ENCODE measurements at places on chromosomes 3 and 15.

- DNase-seq, result no peak
These were observed 38.9 kb downstream of the ABHD2 start for GRCh38 chr15:89127054-89127702.

DNA sequence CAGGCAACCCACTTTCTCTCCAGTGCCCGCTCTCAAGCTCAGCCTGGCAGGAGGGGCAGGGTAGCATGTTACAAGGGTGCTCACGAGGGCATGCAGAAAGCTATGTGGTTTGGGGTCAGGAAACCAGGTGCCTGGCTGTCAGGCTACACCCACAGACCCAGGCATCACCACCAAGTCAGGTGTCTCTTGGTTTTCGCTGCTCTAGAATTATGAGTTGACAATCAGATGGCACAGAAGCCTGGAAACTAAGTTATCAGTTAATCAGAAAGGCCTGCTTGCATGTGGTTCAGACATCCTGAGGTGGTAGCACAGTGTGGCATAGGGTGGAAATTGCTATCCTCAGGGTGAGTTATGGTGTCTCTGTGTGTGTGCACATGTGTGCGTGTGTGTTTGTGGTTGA lies 16.2 kb upstream of the CCR9 start:
- peak; percentile 41 for DNase-seq

DNA sequence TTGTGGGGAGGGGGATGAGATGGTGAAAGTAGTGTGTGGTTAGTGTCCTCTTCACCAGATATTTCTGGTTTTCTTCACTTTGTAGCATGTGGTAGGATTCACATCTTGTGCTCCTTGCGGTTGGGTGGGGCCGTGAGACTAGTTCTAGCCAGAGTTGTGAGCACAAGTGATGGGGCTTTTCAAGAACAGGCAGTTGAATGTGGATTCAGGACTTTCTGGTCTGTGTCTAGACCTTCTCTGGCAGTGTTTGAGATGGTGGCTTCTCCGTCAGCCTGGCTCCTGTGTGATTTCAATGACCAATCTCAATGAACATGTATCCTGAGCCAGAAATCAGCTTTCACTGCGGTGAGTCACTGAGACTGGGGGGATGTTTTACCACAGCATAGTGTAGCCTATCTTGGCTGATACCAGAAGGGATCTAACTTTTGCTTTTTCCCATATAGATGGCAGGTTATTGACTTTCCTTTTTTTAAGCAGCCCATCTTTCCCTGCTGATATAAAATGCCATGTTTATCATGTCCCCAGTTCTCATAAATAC lies 82.6 kb downstream of the RPLP1 start:
- no peak for DNase-seq

DNA sequence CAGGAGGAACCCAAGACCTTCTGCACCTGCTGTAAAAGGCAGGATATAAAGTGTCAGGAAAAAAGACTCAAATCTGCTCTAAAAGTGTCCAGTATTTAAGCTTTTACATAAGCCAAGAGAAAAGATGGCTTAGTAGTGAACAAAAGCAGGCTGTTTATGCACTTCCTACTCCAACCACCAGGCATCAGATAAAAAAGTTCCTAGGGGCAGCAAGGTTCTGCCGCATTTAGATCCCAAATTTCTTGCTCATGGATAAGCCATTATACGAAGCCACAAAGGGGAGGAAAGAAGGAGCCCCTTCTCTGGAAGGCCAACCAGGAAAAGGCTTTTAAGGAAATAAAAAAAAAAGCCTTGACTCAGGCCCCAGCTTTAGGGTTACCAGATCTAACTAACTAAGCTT lies 10.6 kb upstream of the SLC9C1 start:
- no peak for DNase-seq

DNA sequence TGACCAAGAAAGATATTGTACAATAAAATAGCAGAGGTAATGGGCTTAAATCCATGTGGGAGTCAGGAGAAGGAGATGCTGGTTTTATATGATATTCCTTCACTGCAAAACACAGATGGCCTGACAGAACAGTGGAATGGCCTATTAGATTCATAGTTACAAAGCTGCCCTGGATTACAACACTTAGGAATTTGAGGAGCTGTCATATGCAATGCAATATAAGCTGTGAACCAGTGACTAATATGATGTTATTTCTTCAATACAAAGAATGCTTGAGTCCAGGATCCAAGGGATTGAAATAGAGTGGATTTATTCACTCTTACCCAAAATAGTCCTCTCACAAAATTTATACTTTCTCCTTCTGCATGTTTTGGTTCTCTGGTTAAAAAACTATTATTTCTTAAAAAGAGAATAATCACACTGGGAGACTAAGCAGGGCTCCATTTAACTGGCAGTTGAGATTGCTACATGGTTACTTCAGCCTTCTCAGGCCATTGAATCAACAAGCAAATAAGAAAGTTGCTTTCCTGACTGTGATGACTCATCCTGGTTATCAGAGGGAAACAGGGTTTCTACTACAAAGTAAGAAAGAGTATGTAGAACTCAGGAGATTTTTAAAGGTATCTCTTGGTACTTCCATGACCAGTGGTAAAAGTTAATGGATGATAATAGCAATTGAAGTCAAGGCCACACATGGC lies 79.8 kb upstream of the ZPLD1 start:
- DNase-seq, result no peak

- DNase-seq, result no peak
These were observed 746.0 kb downstream of the VGLL3 start for GRCh38 chr3:86244905-86245304.

GRCh38 chr3:119635719-119636118 lies 24.7 kb downstream of the POPDC2 start:
- no peak for DNase-seq

GRCh38 chr3:170572665-170573253 lies 13.1 kb downstream of the SLC7A14 start:
- DNase-seq, result no peak

- no peak for DNase-seq
These were observed 53.7 kb downstream of the CHSY1 start for GRCh38 chr15:101198031-101198575.

DNA sequence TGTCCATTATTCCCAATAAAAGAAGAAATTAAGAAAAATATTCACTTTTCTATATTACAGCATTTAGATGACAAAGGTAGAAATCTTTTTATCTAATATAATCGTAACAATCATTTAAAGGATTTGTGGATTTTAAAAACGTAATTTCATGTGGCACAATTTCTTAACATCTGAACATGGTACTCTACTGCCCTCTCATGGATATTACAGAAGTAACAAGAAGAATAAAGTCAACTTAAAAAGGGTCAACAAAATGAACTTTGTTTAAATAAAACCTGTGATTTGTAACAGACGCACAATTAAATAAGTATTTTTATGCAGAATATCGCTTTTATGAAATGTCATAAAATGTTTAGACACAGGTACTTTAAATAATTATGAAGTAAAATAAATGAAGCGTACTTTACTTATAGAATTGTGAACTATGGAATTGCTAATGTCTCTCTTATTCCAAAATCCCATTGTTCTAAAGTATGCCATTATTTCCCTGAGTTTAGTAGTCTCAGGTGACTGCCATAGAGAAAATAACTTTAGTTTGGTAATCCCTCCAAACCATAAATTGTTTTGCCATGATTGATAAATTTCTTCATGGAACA lies 366.8 kb upstream of the ZNF385D start:
- DNase-seq, result no peak

DNA sequence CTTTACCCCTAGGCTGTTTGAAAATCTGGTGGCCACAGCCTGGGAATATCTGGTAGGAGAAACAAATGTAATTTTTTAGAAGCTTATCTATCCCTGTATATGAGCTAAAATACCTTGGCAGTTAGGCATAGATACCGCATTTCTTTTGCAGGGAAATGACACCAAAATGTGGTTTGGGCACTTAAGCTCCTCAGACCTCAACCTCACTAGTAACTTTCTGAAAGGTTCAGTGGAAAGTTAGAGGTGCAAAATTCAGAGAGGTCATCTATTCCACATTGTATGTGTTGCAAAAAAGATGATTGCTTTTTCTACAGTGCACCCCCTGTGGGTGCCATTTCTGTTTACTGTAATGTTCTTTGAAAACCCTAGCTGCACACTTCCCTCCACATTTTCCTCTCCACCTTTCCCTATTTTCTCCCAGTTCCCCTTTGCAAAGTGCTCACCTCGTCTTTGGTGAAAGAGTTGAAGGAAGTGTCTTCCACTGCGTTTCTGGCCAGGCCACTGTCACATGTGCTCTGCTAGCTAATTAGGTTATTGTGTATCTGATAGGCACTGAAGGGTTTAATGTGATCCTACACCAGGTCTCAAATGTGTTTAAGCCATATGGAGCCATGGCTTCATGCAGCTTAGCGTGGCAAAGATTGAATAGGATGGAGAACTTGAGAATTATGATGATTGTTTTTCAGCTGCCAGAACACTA lies 1.3 kb downstream of the SACM1L start:
- DNase-seq, result no peak

DNA sequence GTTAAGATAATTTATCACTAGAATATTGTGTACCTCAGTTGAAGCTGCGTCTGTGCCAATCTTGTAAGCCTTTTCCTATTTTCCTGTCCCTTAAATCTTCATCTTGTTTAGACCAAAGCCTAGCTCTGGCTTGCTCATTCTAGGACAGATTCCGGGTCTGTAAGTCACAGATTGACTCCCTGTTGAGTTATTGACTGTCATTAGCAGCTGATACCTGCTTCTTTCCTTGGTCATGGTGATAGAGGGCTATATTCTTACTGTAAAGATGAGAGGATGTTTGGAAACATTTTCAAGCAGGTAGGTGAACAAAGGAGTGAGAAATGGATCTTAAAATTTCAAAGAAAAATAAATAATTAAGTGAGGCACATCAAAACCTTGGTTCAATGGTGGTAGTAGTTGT lies 200.2 kb downstream of the KCNH8 start:
- DNase-seq, result no peak

DNA sequence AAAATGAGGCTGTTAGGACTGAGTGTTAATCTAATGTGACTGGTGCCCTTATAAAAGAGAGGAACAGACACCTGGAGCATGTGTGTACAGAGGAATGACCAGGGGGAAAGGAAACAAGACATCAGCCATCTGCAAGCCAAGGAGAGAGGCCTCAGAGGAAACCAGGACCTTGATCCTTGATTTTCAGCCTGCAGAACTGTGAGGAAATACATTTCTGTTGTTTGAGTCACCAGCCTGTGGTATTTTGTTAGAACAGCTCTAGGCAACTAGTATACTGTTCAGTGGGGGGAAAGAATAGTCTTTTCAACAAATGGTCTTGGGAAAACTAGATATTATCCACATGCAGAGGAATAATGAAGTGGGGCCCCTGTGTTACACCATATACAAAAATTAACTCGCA lies 80.6 kb downstream of the CCR1 start:
- no peak for DNase-seq

GRCh38 chr3:73257186-73257585 lies 195.7 kb downstream of the EBLN2 start:
- DNase-seq, result no peak

DNA sequence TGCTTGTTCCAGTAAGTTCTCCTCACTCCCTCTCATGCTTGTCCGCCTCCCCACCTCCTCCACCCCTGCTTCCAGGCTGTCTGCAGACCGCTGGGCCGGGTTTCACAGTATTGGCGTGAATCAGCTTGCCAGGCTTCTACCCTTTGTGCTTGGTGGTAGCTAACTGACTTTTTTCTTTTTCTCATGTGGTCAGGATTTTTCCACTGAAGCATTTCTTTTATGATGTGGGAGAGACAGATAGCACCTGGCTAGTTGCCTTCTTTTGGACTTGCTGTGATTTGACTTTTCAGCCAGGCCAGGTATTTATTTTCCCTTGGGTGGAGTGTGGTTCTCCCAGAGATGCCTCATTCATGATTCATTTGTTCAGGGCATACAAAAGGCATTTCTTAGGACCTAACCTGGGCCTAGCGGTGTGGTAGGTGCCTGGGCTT lies 60.6 kb downstream of the ST6GAL1 start:
- DNase-seq, result no peak

DNA sequence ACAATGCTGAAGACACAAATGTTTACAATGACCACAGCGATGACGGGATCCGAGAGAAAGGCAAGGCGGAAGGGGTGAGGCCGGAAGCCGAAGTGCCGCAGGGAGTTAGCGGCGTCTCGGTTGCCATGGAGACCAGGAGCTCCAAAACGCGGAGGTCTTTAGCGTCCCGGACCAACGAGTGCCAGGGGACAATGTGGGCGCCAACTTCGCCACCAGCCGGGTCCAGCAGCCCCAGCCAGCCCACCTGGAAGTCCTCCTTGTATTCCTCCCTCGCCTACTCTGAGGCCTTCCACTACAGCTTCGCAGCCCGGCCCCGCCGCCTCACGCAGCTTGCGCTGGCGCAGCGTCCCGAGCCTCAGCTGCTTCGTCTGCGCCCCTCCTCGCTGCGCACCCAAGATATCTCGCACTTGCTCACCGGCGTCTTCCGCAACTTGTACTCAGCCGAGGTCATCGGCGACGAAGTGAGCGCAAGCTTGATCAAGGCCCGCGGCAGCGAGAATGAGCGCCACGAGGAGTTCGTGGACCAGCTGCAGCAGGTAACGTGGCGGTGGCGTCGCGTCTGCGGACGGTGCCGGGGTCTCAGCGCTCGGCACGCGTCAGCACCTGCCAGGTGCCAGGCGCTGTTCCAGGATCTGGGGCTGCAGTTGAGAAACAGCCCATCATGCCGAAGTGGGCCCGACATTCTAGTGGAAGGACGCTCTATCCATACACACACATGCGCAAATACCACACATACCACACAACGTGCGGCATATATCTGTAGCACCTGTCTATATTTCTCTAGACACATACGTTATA lies at the start of gene DLEC1:
Gene DLEC1, plus strand, starts transcription at position 108 of the 798 bp plus-strand sequence. Its CDS starts 18 bp downstream, at position 126.
- DNase-seq, result peak; percentile 72

GRCh38 chr3:46693892-46694226 lies 380 bp upstream of the ALS2CL start:
- peak; percentile 29 for DNase-seq

DNA sequence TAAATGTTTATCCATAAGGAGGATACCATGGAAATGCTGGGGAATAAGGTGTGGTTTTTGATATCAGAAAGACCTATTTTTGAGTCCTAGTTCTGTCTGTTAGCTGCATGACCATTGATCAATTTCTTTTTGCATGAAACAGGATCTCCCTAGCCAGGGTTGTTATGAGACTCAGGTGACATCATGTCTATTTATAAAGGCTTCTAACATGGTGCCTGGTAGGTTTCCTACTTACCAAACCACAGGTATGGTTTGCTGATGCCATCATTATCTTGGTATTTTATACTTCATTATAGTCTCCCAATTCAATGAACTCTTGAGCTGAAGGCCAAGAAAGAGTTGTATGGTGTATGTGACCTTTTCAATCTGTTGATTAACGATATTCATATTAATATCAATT lies 144.0 kb downstream of the CLSTN2 start:
- DNase-seq, result no peak

- no peak for DNase-seq
These were observed 98.1 kb downstream of the LRRK1 start for GRCh38 chr15:101017093-101017754.

DNA sequence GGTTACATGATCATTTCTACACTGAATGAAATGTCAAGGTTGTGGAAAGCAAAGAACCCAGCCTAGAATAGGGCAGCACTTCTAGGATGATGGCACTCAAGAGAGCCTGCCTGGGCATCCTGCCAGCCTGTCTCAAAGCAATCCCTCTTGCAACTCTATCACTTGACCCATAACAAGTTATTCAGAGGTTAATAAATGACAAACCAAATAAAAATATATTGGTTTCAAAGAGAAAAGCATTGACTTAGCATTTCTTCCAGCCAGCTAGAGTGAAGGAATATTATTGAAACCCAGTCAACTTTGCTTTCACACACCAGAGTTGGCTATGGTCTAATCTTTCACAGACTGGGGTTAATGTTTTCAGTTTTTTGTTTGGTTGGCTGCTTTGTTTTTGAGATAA lies 214.6 kb upstream of the UBE2E2 start:
- DNase-seq, result no peak

- DNase-seq, result no peak
These were observed 32.4 kb downstream of the KLHL18 start for GRCh38 chr3:47315069-47315647.

All from activated T-helper 9 cell treated with anti-CD3 and anti-CD28 coated beads, Interleukin-2, amount 50 U/mL, for 16 hours (primary cell).